ENCODE measurements at places on chromosomes 13 and 19.

DNA sequence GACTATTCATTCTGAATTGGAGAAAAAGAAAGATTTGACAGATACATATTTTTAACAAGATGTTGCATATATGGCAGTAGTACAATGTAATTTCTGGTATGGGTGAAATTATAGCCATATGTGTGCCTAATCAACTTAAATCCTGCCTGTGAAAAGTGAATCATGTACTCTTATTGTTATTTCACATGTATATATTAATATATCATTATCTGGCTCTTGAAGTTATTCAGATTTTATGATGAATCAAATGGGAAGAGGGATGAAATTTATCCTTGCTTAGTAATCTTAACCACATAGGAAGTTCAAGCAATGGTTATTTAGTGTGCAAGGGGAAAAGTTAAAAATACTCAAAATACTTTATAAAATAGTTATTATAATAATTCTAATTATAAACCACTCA, 80.5 kb downstream of the GPC6 start:
- DNase-seq: no peak

- DNase-seq: no peak
Observed at GRCh38 chr19:57362419-57362818, 932 bp upstream of the TRAPPC2B start.

DNA sequence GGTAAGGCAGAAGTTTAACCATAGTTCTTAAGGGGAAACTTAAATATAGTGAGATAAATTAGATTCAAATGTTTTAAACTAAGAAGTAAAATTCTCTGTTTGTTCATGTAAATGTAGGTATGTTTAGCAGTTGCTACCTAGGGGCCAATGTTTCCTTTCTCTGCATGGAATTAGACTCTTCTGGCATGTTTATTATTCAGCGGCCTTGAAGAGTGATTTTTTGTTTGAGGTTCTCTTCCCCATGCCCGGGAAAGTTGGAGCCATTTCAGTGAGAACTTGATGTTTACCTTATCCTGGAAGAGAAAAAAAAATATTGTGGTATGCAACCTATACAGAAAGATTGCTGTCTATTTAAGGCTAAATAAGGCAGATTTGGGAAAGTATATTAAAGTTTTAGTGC, 492.9 kb downstream of the KLF5 start:
- DNase-seq: no peak

GRCh38 chr19:5696196-5697021, 6.3 kb downstream of the RPL36 start:
- DNase-seq: no peak

GRCh38 chr13:82206241-82206640, 1676.0 kb downstream of the SLITRK1 start:
- no peak for DNase-seq

DNA sequence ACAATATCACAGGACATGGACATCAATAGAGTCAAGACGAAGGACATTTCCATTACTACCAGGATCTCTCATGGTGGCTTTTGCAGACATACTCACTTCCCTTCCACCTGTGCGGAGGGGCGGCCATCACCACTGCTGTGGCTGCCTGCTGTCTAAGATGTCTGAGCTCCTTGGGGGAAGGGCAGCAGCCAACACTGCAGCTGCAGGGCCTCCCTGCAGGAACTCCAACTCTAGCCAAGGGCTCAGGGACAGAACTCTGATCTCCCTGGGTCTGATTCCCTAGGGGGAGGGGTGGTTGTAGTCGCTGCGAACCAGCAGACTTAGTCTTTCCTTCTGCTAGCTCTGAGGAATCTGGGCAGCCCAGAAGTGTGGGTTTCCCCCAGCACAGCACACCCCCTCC, 78.9 kb upstream of the ANKRD10 start:
- DNase-seq: no peak

GRCh38 chr13:99686944-99687411, 185.7 kb downstream of the TM9SF2 start:
- DNase-seq: no peak

DNA sequence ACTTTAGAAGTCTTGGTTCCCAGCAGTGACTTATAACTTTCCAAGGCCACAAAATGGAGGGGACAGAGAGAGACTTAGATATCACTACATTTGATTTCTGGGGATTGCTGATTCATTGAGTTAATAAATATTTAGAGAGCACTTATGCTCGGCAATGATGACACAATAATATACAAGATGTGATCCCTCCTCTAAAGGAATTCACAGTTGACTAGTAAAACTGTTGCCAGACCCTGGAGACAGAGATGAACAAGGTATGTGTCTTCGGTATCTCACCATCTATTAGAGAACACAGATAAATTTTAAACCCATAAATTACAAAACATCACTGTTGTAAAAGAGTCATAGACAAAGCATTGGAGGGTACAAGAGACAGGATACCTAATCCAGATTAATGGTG, 437.5 kb downstream of the FOXO1 start:
- DNase-seq: no peak

DNA sequence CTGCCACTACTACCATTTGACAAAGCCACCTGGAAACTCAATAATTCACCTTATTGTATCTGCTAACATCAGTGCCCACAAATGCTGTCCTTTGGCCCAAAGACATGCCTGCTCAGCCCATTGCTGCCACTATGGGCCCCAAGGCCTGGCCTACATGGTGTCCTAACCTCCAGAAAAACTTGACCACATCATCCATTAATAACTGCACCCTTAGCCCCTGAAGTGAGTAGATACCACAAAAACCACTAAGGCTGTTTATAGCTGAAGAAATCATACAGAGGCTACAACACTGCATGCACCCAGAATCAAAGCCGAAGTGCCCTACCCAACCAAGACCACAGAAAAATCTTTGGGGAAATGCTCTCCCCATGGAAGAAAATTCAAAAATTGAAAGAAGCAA, 932.8 kb upstream of the SLITRK6 start:
- DNase-seq: no peak

DNA sequence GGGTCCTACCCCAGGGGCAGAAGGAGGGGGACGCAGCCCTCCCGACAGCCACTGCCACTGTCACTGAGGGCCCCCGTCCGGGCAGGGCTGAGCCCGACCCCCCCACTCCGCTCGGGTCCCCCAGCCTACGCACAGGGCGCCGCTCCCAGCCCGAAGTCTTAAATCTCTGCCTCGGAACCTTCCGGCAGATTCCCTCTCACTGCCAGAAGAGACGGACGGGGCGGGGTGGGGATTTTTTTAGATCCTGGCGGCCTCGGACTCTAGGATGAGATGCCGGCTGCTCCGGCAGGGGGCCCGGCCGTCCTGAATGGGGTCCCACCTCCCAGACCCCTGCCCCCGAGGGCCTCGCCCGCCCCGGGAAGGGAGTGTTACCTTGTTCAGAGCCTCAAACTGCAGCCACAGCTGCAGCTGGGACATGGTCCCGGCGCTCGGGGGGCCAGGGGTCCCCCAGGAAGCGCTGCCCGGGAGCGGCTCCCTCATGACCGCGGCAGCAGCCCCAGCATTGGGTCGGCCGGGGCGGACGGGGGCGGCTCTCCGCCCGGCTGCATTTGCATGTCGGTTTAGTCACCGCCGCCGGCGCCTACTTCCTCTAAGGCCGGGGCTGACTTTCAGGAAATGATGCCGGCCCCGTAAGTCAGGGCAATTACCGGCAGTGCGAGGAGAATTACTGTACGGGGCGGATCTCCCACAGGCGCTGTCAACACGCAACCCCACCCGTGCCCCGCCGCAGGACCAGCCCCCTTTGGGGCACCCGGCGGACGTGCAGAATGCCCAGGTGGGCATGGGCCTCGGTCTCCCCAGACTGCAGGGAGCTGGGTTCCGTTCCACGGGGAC, 28.1 kb downstream of the GPX4 start:
- DNase-seq: no peak

DNA sequence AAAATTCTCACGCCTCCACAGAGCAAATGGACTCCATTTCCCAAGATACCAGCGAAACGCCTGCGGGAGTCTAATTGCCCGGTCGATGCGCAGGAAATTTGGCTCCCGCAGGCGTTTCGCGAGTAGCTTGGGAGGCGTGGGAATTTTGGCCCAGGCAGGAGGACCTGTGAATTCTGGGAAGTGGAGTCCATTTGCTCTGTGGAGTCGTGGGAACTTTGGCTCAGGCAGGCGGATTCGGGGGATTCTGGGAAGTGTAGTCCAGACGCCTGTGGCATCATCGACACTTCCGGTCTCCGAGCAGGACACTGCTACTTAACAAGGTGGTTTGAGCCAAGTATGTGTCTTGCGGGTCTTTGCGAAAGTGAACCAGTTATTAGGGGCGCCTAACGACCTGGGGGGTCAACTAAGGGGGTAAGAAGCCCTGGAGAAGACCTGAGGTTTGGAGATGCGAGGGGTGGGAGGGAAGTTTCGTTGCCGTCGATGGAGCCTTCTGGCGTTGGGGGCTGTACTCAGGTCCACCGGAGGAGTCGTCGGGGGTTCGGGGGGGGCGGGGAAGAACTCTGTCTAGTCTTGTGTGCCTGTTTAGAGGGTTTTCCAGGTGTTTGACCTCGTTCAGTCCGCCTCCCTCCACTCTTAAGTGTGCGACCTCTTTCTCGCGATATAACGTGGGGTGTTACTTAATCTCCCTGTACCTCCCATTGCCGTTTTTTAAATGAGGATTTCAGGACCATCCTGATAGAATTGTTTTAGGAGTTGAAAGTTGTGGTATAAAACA, at the start of gene ZNF155:
Gene ZNF155 (plus strand): TSS at position 277 of the 775 bp plus-strand sequence. CDS start 4,356 bp downstream, outside the sequence.
- peak; percentile 98 for DNase-seq

GRCh38 chr13:99758460-99759162, 213.0 kb downstream of the ZIC5 start:
- DNase-seq: no peak

DNA sequence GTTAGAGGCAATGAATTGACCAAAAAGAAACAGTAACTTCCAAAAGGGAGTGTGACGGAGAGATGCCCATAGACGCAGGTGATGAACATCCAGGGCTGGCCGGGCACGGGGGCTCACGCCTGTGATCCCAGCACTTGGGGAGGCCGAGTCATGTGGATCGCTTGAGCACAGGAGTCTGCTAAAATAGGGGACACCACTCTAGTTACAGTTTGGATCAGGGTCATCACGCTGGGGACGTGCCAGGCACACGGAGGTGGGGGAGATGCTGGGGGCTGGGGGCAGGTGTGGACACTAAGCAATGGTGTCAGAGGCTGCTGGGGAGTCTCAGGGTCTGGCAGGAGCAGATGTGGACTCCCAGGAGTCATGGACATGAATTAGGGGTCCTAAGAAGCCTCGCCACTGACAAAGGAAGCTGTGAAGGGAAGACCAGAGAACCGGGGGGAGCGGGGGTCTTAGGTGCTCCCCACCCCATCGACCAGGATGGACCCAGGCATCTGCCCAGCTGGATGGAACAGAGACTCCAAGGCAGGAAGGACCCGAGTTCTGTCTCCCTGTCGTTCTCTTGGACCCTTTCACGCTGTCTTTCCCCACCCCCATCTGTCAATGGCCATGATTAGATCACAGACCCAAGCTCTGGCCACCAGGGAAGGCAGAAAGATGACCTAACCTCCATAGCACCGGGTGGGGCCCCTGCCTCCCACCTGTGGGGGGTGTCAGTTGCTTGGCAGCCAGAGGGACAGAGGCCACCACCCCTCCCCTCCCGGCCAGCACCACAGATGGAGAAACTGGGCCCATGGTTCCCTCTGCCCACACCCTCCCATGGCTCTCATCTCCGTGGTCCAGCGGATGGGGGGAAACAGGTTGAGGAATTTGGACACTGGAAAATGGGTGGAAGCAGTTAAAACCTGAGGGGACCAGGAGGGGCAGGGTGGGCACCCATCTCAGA, 19.6 kb downstream of the CCDC8 start:
- no peak for DNase-seq

GRCh38 chr19:1650650-1651567, 1.5 kb downstream of the TCF3 start:
- DNase-seq: no peak

- no peak for DNase-seq
Observed at GRCh38 chr19:35909684-35910035, 1.6 kb upstream of the TYROBP start.

DNA sequence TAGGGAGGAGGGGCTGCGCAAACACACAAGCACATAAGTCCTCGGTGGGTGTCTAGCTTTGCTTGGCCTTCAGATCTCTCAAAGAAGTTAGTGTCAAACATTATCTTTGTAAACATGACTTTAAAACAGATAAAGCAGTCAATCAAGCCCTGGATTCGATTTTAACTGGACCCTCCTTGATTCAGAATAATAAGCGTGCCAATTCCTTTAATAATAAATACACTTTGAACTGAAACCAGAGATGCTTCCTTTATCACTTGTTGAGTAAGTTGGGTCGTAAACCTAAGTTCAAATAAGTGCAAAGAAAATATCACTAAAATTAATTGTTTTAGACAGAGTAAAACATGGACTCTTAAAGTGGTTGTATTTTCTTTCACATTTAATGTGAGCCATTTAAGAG, 30.9 kb downstream of the POU4F1 start:
- no peak for DNase-seq

GRCh38 chr13:112428704-112429103, 52.5 kb downstream of the SPACA7 start:
- no peak for DNase-seq

- DNase-seq: no peak
Observed at GRCh38 chr19:34759218-34759917, 13.6 kb downstream of the ZNF599 start.

- DNase-seq: no peak
Observed at GRCh38 chr19:49807904-49808675, 5.0 kb downstream of the FUZ start.

DNA sequence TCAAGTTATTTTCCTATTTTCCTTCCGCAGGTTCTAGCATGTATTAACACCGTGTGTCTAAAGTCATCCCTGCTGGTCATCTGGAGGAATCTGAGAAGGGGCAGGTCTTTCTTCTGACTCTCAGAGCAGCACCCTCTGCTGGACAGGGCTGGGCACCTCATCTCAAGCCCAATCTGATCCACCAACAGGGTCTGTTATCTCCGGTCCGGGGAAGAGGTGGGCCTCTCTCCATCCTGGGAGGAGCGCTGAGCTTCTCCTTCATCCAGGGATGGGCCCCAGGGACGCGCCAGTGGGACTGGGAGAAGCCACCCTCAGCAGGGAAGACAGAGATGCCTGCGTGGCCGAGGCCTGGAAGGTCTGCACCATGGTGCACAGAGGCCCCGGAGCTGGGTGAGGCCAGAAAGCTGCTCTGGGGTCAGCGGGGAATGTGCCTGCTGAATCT, 26.0 kb upstream of the ZNF331 start:
- peak; percentile 9 for DNase-seq

- DNase-seq: no peak
Observed at GRCh38 chr19:42652021-42652420, 57.3 kb upstream of the CEACAM8 start.

GRCh38 chr13:107832500-107833100, 382.7 kb downstream of the LIG4 start:
- no peak for DNase-seq

DNA sequence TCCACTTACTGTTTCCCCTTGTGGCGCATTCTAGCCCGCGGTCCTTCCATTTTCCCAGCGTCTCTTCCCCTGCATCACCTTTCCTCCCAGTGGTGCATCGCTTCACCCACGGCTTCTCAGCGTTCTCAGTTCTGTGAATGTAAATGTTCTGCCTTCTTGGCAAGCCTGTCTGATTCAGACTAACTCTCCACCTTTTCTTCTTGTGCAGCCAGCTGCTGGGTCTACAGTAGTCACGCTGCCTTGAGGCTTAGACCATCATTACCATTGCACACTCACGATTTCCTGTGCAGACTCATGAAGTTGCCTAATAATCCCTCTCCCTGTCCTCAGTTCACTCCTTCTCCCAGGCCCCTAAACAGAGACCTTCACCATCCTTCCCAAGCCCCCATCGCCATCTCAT, 75.0 kb downstream of the DHRS12 start:
- DNase-seq: no peak
